T1000 (cell line): ENCODE measurements at places on chromosomes 5 and 9.

DNA sequence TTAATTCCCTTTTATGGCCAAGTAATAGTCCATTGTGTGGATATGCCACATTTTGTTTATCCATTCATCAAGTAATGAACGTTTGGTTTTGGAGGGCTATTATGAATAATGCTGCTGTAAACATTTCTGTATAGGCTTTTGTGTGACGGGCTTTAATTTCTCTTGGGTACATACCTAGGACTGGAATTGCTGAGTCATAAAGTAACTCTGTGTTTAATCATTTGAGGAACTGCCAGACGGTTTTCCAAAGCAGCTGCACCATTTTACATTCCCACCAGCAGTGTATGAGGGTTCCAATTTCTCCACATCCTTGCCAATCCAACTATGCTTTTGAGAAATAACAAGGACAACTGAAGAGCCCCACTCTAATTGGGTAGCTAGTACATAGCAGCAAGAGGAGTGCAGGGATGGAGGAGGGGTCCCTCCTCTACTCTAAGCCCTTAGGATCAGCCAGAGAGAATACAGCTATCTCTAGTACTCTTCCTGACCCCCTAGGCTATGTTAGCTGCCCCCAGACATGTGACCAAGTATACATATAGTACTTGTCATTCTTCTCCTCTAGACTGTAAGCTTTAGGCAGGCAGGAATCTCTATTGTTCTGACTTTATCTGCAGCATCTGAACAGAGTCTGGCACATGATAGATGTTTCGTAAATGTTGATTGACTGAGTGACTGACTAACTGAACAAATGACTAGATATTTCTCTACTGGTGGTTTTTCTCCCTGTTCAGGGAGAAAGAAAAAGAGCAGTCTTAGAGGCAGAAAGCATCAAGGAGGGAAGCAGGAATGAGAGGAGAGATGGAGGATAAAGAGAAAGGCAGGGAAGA is 22.1 kb upstream of the MATR3 start:
- no peak for DNase-seq

- DNase-seq, result peak; percentile 38
These were observed 343.4 kb upstream of the CDH6 start for GRCh38 chr5:30849931-30850710.

DNA sequence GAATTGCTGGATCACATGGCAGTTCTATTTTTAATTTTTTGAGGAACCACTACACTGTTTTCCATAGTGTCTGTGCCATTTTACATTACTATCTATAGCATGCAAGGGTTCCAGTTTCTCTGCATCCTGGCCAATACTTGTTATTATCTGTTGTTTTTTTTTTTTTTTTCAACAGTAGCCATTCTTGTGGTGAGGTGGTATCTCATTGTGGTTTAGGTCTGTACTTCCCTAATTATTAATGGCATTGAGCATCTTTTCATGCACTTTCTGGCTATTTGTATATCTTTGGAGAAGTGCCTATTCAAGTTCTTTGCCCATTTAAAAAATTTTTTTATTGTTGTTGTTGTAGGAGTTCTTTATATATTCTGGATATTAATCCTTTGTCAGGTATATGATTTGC is 97.7 kb downstream of the GDNF start:
- no peak for DNase-seq

GRCh38 chr5:127396490-127397155 is 106.0 kb downstream of the MEGF10 start:
- no peak for DNase-seq

DNA sequence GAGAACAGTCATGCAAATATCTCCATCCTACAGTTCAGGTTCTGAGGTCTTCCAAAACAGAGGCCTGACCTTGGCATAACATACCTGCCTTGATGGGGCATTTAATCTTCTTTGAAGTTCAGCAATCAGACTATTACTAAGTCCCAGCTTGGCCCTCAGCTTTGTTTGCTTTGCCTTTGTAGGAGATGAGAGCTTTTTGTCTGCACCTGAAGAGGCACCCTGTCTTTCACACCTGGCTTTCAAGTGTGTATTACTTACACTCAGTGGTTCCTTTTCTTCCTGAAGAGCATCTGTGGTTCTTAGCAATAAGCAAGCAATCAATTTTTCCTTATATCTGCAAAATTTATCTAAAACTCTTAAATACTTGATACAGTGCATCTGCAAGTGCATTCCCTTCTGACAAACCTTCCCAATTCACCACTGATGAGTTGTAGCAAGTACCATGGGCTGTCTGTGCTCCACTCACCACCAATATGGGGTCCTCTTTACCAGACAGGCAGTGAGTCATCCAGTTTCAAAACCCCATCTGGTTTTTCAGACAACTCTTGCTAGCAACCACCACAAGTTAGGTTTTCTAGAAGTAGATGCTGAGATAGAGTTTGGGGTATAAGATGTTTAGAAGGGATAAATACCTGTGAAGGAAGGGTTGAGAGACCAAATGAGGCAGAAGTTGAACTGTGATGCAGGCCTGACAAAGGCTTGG is 100.2 kb downstream of the HINT1 start:
- no peak for DNase-seq

GRCh38 chr9:128393970-128394369 is 22.8 kb downstream of the URM1 start:
- no peak for DNase-seq

DNA sequence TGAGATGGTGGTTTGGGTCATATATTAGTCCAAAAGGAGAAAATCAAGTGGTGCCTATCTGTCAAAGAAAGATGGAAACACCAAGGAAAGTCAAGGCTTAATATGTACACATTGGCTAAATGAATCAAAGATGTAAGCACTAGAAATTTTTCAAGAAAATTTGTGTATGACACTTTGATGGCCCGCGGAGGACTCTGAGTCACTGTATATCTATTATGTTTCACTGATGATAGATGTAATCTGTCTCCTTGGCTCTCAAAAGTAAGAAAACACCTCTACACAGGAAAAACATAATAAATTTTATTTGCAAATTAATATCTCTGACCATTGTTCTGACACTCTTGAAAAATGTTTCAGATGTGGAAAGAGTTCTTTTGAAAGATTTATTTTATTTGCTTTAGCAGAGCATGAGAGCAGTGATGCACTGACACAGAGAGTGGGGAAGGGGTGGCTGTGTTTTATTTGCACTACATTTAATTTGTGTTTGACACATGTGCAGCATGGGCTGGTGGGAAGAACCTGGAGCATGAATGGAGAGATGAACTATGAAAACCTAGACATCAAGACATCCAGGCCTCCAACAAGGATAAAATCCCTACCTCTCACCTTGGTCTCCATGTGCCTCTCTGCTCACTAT is 180.8 kb upstream of the GAS1 start:
- DNase-seq, result no peak

- DNase-seq, result no peak
These were observed 40.2 kb upstream of the TYRP1 start for GRCh38 chr9:12652973-12653372.

- DNase-seq, result no peak
These were observed 198.6 kb downstream of the SH3GL2 start for GRCh38 chr9:17777465-17777864.

GRCh38 chr5:137610598-137610997 is 111.5 kb upstream of the SPOCK1 start:
- no peak for DNase-seq

- DNase-seq, result no peak
These were observed 196.3 kb downstream of the TRIO start for GRCh38 chr5:14339468-14339867.

GRCh38 chr5:148214665-148215185 is 11.9 kb downstream of the SPINK6 start:
- DNase-seq, result no peak

DNA sequence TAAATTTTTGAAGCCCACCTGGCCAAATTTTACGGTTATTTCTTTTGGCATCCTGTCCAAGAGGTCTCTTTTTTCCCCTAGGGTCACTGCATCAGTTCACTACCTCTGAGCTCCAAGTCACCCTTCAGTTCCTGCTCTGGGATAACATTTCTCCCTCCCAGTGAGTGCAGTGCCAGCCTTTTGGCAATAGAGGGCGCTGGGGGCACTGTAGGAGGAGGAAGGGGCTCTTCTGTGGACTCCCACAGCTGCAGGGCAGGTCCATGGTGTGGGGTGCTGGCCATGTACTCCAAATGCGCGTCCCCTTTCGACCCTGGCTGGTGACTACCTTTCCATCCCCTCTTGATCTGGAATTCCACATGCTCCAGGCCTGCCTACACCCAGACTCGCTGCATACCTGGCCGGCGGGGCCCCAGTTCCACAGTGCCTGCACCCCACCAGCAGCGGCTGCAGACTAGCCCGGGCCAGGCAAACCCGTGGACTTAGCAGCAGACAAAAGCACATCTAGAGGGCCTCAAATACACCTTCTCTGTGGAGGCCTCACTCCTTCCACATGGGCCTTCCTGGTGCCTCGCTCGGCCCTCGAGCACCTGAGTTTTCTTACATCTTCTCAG is 20.3 kb upstream of the NINJ1 start:
- DNase-seq, result no peak

GRCh38 chr5:24854350-24854749 is 209.6 kb upstream of the CDH10 start:
- DNase-seq, result no peak

DNA sequence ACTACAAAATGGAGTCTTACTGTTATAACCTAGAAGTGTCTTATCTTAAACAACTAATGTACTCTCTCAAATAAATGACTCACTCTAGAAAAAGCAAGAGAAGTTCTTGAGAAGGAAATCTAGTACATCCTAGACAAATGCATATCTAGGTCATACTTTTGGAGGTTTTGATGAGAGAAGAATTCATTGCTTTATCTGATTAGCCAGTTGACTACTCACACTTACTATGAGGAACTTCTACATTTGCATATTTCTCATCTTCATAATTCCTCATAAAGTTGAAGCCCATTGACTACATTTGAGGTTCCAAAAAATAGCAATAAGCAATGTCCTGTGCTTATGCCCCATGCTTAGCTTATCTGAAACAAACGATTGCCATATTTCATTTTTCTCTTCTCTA is 2.8 kb downstream of the JAKMIP2 start:
- no peak for DNase-seq

DNA sequence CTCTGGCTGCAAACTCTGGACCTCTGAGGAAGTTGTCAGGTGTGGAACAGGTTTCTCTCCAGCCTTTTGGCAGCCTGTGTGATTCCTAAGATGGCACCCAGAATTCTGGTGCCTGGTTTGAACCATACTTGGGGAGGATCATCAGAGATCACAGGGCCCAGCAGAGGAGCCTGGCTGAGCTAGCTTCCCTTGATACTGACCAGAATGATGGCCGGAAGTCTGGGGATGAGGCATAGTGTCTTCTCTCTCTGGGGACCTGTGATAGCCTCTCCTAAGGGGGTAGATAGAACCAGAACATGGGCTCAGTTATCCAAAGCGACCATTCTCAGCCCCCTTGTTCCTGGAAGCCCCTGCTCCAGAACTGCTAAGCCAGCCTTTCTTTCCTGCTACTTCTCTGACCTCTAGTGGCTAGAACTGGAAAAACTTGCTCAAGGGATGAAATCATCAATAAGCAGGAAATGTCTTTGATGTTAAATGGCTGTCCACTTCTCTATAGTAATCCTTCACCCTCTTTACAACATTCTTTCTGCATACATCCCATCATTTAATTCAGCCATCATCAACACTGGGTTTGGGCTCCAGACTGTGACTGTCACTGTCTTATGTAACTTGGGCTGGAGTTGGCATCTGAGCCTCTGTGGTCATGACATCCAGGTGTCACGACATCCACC is 55.1 kb downstream of the C9orf152 start:
- no peak for DNase-seq

DNA sequence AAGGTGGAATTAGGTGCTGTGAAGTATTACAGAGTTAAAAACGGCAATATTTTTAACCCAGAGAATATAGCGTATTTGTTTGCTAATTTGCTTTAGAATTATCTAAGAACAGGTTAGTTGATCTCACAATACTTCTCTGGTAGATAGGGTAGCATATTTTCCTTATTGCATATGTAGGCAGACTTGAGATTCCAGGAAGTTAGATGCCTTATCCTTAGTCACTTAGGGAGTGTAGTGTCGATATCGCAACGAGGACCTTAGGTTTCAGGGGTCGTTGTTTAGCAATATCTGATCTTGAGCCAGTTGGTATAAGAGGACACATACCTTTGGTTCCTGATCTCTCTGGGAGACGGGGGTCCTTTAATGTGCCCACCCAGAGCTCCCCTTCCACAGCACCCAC is 28.5 kb upstream of the IL6ST start:
- DNase-seq, result no peak
